Fibroblast of the conjunctiva (primary cell): ENCODE measurements at places on chromosomes 13 and 19.

DNA sequence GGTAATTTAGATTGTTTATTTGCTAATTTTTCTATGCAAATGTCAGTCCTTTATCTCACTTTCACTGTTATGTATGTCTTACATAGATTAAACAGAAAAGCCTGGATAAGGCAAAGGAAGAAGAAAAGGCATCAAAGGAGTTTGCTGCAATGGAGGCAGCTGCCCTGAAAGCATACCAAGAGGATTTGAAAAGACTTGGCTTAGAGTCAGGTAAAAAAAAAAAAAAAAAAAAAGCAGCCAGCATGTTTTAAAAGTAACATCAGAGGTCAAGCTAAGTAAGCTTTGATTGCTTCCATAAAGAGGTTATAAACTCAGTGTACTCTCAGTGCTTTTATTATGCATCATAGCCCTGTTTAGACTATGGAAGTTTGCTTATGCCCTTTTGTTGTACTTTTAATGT is 3.8 kb downstream of the WBP4 start:
- DNase-seq: peak; percentile 75

GRCh38 chr13:101298517-101298916 is 117.8 kb downstream of the NALCN start:
- no peak for DNase-seq

- peak; percentile 33 for DNase-seq
Measured at GRCh38 chr19:58154287-58154678, 3.7 kb upstream of the ZNF329 start.

DNA sequence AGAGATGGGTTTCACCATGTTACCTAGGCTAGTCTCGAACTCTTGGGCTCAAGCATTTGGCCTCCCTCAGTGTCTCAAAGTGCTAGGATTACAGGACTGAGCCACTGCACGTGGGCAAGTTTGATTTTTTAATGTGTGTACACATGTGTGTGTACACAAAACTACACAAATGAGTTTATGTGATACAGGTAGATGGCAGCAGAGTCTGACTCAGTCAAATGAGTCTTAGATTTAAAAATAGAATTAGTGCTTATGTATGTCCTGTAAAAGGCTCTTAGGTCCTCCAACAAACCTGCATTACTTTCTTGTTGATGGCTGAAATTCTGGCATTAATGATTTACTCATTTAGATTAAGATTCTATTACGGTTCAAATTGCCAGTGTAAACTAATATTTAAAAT is 293.7 kb downstream of the PCDH17 start:
- DNase-seq: no peak

GRCh38 chr19:35484252-35485036 is 5.8 kb downstream of the KRTDAP start:
- DNase-seq: no peak

DNA sequence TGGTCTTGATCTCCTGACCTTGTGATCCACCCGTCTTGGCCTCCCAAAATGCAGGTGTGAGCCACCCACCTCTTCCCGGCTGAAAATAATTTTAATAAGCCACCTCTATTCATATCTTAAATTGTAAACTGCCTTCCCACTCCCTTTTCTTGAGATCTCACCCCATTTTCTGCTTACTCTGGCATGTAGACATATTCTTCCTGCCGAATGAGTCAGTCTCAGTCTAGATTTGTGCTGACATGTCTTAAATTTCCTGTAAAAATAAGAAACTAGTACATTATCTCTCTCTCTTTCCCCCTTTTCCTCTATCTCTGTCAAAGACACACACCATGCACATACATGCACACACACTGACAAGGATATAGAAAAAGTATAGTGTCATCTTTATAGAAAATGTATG is 60.9 kb downstream of the THSD1 start:
- no peak for DNase-seq

DNA sequence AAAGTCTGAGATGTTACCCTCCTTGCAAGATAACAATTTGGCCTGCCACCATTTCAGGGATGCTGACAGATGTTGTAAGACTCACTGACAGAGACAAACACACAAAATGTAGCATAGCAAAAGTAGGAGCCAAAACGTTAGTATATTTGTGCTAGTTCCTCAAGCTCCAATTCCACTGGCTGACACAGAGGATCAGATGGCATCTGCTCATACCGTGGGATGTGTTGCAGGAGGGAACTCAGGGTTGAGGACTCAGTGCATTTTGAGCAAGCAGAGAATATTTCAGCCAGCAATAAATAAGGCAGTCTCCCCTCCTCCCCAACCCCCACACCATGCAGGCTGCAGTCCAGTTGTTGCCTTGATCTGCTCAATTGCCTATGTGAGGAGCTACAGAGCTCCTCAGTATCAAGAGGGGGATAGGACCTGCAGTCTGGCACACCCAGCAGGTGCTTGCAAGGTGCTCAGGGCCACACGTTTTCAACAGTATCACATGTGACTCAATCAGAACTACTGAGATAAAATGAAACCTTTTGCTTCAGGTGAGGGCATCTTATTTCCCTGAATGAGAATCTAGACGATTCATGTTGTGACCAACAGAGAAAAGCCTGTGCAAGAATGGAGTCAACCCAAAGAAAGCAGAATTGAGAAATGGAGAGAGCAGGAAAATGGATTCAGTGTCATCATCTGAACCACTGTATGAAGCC is 23.6 kb upstream of the LRCH1 start:
- DNase-seq: no peak

- DNase-seq: no peak
Measured at GRCh38 chr19:12607631-12608030, 3.0 kb downstream of the ZNF490 start.

DNA sequence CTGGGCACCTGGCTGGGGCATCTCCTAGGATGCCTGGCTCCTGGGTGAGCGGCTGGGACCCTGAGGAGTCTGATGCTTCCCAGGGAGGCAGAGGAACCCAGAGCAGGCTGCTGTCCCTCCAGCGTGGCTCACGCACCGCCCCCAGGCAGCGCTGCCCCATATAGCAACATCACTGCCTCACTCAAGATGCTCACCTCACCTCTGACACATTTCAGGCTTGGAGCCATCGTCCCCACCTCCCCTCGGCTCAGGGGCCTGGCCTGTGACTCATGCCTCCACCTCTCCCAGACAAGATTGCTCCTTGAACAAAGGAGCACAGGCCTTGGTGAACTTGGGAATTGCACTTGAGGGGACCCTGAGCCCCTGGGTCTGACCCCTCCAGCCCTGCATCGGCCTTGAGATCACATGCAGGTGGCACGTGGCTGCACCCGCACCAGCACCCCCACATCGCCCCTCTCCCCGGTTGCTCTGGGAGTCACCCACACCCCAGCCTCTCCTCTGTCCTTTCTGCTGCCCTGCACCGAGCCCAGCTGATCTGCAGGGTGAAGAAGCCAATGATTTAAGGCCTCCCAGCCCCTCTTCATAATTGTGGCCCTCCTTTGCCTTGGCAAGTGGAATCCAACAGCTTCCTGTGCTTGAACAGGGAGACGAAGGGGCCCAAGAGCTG is 11.2 kb downstream of the CEBPA start:
- no peak for DNase-seq

- no peak for DNase-seq
Measured at GRCh38 chr19:38559428-38560401, 58.0 kb downstream of the MAP4K1 start.

DNA sequence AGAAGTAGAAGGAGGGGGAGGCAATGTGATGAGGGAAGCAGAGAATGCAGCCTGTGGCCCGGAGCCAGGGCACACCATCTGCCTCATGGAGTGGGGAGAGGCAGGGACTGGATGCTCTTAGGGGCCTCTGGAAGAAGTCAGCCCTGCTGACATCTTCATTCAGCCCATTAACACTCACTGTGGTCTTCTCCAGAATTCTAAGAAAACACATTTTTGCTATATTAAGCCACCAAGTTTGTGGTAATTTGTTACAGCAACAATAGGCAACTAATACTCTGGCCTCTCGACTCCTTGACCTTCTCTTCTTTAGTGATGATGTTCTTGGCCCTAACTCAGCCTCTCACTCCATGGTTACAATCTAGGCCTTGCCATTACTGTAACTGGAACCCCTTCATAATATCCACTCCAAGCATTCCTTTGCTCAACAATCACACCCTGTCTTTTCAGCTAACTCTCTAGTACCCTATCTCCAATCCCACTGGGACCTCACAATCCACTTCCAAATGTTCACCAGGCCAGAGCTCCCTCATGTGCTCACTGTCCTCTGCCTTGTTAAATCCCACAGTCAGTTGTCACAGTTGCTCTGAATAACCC is 98.5 kb downstream of the MIPEP start:
- DNase-seq: peak; percentile 93

- DNase-seq: no peak
Measured at GRCh38 chr19:33674626-33675367, 53.0 kb downstream of the CHST8 start.

- DNase-seq: no peak
Measured at GRCh38 chr13:69291292-69291906, 816.2 kb upstream of the ATXN8OS start.

DNA sequence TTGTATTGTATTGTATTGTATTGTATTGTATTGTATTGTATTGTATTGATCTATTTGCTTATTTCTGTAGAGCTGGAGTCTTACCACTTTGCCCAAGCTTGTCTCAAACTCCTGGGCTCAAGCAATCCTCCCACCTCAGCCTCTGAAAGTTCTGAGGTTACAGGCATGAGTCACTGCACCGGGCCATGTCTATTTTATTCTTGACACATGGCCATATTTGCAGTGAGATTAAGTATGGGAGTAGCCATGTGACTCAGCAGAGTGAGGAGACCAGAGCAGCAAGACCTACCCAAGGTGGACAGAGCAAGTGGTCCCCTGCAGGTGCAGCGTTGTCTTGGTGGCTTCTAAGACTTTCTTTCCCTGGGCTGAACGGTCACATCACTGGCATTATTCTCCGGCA is 49.1 kb upstream of the UBAC2 start:
- no peak for DNase-seq

GRCh38 chr19:5623397-5624017 is 624 bp downstream of the SAFB start:
- no peak for DNase-seq

DNA sequence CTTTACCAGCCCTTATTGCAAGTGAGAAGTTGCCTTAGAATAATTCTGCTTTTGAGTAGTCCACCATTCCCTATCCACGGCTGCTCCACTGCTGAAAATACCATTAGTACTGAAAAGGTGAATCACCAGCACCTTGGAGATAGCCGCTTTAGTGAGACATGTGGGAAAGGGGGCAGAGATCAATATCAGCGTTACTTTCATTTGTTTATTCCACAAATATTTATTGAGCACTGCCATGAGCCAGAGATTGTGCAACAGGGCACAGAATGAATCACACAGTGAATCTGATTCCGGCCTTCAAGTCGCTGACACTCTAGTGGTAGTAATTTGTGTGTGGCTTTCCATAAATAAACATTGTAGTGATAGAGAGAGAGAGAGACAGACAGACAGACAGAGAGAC is 31.5 kb upstream of the MYO16 start:
- DNase-seq: no peak

DNA sequence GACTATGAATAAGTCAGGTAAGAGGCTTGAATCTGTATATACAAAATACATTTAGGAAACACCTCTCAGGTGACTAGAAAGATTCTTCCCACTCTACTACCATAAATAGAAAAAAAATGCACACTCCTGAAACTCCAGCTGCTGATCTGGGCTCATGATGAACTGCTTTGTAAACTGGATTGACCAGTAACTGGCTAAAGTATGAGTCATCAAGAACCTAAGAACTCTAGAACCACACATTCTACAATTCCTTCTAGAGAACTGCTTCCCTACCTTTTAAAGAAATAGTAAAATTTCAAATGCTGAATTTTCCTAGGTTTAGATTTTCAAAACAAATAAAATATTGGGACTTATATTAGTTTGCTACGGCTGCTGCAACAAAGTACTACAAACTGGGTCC is 55.2 kb downstream of the ELF1 start:
- no peak for DNase-seq

- DNase-seq: no peak
Measured at GRCh38 chr19:6490134-6490533, 8.5 kb upstream of the DENND1C start.

GRCh38 chr13:50129081-50129705 is 113.9 kb downstream of the KCNRG start:
- DNase-seq: no peak

GRCh38 chr13:46373623-46374022 is 13.4 kb downstream of the RUBCNL start:
- no peak for DNase-seq

DNA sequence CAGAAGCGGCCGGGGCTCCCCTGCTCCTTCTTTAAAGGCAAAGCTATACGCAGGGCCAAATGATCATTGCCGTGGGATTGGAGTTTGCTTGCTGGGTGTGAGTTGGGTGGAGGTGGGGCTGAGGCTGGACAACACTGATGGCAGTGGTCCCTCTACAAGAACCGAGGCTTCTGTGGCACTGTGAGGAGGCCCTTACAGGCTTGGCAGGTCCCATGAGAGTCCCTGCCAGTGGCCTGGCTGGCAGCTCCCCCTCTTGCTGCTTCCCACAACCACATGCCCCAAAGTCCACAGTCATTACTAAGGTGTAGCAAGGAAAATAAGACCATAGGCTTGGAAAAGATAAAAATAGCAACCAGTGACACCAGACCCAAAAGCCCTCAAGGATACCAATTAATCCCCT is 98.4 kb downstream of the ANKRD10 start:
- DNase-seq: no peak

DNA sequence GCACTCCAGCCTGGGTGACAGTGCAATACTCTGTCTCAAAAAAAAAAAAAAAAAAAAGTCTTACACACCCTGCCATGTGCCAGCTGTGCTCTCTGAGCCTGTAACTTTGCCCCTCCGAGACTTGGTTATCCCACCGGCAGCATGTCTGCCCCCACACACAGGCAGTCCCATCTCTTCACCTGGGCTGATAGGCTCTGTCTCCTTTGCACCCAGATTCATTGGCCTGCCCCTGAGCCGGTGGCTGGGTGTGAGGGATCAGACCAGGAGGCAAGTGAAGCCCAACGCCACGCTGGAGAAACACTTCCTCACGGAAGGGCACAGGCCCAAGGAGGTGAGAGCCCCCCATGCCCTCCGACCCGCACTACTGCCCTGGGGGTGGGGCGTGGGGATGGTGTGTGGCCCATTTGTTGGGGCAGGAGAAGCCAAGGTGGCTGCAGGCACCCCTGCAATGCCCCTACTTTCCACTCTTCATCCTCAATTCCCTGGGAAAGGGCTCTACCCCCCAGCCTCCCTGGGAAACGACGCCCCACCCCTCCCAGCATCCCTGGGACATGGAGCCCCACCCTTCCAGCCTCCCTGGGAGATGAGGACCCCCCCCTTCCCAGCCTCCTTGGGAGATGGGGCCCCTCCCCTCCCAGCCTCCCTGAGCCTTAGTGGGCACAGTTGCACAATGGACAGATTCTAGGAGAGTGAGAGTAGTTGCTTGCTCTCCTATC is 45.3 kb downstream of the CERS4 start:
- no peak for DNase-seq

DNA sequence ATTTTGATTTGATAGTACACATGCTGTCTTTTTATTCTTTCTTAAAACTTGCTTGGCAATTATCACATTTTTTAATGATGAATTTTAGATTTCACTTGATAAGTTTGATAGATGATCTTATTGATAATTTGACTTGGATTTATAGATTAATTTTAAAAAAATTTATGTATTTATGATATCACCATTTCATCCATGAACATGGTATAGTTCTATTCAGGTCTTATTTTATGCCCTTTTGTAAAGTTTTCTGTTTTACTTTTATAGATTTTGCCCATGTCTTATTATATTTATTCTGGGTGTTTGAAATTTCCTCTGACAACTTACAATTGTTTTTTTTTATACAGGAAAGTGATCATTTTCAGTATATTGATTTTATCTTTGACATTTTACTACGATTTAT is 39.5 kb downstream of the ZNF536 start:
- DNase-seq: no peak
